SW480 (cell line): ENCODE measurements at places on chromosomes 5 and 9.

GRCh38 chr9:13580760-13581159, 301.3 kb upstream of the MPDZ start:
- no peak for DNase-seq

- no peak for DNase-seq
These were observed 42.3 kb upstream of the CXXC5 start for GRCh38 chr5:139605887-139606286.

DNA sequence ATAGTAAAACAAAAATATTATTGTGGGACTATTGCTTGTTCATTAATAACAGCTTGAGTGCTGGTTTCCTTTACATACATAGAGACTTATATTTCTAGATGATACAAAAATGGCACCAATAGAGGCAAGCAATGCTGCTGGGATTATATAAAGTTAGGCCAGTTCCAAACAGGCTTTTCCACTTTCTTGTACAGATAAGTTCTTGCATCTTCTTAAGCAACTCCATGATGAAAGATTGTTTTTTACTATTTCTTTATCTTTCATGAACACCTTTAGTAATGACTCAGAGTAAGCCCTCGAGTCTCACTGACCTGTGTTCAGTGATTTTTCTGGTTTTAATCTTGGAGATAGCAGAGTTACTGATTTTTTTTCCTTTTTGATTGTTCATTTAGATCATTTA, 324.4 kb downstream of the PRR16 start:
- no peak for DNase-seq

DNA sequence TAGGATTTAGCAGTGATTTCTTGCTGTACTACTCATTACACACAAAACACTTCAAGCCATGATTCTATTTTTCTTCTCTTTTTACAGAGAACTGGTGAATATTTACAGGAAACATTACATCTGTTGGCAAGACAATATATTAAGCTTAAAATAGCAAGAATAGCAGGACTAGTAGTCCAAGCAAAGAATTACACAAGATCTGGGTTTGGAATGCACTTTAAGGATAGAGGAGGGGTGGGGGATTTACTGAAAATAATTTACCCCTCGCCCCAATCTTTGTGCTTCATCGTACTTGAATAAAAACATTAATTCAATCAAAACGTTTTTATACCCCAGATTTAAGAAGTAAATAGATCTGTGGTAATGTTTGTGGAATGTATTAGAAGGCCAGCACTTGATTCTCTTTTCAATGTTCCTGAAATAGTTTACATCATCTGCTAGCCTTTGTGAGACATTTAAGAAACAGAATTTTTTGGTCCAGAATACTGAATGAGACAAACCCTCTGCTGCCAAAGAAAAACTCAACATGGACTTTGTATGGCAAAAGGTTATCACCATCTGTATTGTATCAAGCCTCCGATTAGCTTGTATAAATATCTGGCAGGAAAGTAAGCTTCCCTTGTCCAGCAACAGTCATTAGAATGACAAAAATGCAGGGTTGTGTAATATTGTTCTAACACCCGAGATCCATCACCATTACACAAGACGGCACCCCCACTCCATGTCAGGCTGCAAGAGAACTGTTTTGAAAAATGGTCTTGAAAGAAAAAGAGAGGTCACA, 23.8 kb downstream of the SVEP1 start:
- no peak for DNase-seq

DNA sequence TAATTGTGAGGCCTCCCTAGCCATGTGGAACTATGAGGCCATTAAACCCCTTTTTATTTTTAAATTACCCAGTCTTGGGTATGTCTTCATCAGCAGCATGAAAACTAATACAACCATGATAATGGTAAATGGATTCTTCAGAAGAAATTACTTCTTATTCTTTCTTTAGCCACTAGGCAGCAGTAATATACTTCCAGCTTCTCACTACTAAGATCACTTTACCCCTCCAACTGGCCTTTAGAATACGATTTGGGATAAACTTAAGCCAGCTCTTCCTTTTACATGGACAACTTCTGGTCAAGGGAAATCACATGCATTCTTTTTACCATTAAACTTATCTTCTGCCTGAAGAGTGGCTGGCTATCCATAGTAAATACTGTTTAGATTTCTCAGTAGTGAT, 355.4 kb downstream of the MAN2A1 start:
- DNase-seq: no peak

- no peak for DNase-seq
These were observed 12.3 kb downstream of the DCANP1 start for GRCh38 chr5:135434591-135435466.
